ENCODE measurements at places on chromosomes 16 and 17.

GRCh38 chr17:1512351-1512750 lies 4.1 kb downstream of the INPP5K start:
- no peak for DNase-seq

- DNase-seq = no peak
Measured at GRCh38 chr16:53829186-53829747, 125.3 kb downstream of the FTO start.

DNA sequence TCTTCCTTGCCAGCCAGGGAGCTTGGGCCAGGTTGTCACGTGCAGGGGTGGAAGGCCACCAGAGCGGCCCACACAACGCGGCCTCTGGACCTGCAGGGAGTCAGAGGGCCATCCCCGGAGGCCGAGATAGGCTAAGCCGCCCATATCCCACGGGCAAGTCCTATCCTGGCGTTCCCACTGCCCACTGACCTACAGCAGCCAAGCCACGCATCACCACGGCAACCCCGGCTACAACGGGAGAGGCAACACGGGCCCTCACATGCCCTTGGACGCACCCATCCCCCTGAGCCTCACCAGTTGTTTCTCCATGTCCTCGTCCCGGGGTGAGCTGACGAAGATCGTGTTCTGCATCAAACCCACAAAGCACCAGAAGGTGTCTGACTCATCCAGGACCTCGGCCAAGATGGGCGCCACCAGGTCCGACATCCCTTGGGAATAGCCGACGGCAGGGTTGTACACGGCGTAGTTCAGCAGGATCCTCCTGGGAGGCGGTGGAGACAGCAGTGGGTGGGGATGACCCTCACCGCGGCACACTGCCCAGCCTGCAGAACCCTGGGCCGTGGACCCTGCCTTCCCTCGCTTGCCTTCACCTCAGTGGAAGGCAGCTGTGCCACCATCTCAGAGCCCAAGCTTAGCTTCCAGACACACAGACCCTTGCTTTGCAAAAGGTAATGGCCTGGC lies 88.2 kb downstream of the TBC1D16 start:
- DNase-seq = no peak

- no peak for DNase-seq
Measured at GRCh38 chr16:73565925-73566324, 518.0 kb upstream of the ZFHX3 start.

DNA sequence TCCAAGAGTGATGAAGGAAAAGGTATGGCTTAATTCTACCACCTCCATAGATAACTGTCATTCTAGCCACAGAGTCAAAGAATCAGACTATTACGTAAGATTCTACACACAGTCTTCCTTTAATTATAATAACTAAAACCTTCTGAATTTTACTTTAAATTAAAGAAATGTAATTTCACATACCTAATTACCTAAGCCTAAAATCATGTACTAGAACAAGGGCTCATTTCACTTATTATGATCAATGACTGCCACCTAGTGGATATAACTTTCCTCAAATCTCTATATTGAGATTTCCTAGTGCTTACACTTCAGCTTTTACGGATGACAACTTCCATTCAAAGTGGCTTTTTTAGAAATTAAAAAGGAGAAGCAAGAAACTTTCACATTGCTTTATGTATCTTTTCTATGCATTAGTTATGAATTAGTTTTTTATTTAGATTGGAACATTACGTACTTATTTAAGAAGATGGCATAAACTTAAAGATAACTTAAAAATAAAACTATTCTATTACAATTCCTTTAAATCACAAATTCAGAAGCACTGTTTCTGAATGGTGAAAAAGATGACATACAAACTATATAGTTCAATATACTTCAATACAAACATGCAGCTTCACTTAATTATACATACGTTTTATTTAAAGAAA lies 18.2 kb upstream of the ABCA10 start:
- no peak for DNase-seq

DNA sequence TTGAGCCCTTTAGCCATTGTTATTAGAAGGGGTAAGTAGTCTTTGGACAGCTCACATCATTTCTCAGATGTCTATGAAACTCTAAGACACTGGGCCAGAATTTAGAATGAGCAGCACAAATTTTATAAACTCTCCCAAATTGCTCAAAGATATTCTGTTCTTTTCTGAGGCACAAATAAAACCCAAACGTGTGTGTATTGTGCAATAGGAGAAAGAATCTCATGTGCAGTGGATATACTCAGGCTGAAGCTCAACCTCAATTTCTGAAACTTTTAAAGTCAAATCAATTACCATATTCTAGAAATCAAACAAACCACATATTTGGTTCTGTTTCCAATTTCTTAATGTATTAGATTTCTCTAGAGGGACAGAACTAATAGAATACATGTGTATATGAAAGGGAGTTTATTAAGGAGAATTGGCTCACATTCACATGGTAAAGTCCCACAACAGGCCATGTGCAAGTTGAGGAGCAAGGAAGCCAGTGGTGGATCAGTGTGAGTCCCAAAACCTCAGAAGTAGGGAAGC lies 403.6 kb downstream of the RBFOX1 start:
- DNase-seq = no peak

DNA sequence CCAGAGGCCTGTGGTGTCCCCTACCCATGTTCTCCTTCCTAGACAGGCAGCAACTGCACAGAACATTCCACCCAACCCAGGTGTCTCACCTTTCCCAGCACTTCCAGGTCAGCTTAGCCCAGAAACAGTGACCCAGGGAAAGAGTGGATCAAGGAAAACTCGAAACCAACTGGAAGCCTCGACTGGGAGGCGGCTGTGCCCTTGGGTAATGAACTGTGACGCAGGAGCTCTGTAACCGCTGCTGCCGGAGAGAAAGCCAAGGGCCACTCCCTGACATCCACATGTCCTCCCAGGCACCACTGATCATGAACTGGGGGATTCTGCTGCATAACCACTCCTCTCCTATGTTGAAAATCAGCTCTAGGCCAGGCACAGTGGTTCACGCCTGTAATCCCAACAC lies 34.4 kb downstream of the WDR59 start:
- no peak for DNase-seq

- DNase-seq = no peak
Measured at GRCh38 chr17:57609125-57609877, 135.8 kb downstream of the CCDC182 start.

DNA sequence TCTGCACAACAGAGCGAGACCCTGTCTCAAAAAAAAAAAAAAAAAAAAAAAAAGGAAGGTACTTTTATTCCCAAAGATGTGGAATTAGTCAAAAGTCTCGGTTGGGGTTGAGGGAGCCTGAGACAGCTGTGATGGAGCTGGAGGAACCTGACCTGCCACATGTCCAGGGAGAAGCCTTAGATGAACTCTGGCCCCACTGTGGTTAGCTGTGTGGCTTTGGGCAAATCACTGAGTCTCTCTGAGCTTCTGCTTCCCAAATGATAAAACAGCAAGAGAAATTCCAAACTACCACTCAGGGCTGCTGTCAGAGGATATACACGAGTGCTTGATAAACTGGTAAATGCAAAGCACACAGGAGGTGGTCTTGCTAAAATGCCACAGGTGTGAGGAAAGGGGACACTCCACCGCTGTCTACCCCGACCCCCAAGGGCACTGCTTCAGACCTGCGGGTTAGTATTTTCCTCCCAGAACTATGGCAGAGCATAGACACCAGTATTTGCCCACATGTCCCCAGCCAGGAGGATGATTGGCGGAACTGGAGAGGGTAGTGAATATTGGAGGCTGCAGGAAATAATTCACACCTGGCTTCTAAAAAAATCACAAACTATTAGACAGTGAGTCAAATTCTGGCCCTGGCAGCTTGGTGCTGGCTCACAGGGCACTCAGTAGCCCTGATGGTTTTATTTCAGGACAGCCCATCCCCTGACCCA lies 14.7 kb downstream of the DRC3 start:
- no peak for DNase-seq

- no peak for DNase-seq
Measured at GRCh38 chr16:57071831-57072582, 20.4 kb upstream of the CPNE2 start.

- DNase-seq = no peak
Measured at GRCh38 chr17:39218906-39219305, 6.8 kb downstream of the STAC2 start.

- peak; percentile 41 for DNase-seq
Measured at GRCh38 chr17:28717578-28718332, at the start of gene RAB34. TSS of gene RAB34 (minus strand) at chr17:28717868. CDS start at chr17:28717266, 602 bp downstream.

DNA sequence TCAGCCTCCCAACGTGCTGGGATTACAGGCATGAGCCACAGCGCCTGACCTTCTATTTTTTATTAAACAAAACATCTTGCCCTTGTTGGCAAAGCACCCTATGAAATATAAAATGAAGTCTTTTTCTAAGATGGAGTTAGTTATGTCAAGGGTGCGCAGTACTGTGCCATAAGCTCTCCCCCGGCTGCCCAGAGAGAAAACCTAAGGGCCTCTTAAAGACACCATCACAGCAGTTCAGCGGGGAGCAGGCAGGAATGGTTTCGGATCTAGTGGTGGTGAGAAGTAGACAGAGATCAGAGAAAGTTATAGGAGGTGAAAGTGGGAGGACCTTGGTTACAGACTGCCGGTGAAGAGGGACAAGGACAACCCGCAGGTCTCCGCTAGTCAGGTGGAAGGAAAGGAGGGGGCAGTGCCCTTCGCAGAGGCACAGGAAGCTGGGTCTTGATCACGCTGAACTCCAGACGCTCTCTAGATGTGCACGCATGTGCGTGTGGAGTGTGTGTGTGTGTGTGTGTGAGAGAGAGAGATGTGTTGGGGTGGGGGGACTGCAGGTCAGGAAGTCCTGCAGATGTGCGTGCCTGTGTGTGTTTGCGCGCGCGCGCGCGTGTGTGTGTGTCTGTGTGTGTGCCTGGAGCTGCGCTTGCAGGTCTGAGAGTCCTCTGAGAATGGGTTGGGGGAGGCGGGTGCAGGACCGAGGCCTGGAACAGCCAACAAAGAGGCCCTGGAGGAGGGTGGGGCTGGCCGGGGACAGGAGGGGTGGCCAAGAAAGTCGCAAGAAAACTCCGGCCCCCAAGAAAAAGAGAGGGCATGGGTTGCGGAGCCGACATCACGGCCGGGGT lies 748 bp upstream of the CMTM3 start:
- DNase-seq = peak; percentile 56

- no peak for DNase-seq
Measured at GRCh38 chr17:51617986-51618385, 357.6 kb downstream of the UTP18 start.

GRCh38 chr16:29644973-29645693 lies 17.9 kb upstream of the SPN start:
- DNase-seq = no peak

DNA sequence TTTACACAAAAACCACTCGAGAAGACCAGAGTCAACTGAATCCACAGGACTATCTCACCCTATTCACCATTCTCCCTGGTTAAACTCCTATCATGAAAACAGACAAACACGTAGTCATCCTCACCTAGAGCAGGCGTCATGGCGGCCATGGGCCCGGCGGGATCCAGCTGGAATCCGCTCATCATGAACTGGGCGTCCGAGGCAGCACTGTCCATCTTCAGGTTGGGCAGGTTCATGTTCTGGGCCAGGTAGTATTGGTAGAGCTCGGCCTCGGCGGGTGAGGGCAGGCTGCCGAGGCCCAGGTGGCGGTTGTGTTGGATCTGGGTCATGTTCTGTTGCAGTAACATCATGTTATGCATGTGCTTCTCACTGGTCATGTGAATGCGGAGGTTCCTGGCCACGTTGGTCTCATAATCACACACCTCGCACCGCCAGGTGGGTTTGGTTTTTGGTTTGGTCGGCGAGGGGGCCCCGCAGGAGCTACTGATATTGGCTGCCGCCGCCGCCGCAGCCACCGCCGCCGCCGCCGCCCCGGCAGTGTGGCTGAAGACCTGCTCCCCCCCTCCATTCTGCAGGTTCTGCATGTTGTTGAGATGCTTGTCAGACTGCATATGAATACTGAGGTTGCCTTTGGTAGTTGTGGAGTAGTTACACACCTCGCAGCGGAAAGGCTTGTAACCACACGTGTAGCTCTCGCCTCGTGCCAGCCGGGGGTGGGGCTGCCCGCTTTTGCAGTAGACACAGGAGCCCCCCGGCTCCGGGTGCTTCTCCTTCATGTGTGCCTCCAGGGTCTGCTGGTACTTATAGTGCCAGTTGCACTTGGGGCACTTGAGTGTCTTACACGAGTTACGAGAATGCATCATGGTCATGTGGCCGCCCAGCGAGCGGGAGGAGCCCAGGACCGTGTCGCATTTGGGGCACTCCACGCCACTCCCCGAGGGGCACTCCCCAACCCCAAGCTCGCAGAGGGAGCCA lies 90.3 kb downstream of the ZFHX3 start:
- no peak for DNase-seq

- DNase-seq = no peak
Measured at GRCh38 chr17:1422885-1423284, 22.9 kb upstream of the YWHAE start.

DNA sequence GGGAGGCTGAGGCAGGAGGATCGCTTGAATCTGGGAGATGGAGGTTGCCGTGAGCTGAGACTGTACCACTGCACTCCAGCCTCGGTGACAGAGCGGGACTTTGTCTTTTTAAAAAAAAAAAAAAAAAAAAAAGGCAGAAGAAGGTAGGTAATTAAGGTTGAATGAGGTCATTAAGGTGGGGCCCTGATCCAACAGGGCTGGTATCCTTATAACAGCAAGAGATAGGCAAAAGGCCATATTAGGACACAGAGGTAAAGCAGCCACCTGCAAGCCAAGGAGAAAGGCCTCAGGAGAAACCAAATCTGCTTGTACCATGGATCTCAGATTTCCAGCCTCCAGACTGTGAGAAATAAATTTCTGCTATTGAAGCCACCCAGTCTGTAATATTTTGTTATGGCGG lies 60.3 kb downstream of the SPAG9 start:
- DNase-seq = no peak

GRCh38 chr17:46097497-46097896 lies 95.7 kb downstream of the KANSL1 start:
- DNase-seq = no peak

DNA sequence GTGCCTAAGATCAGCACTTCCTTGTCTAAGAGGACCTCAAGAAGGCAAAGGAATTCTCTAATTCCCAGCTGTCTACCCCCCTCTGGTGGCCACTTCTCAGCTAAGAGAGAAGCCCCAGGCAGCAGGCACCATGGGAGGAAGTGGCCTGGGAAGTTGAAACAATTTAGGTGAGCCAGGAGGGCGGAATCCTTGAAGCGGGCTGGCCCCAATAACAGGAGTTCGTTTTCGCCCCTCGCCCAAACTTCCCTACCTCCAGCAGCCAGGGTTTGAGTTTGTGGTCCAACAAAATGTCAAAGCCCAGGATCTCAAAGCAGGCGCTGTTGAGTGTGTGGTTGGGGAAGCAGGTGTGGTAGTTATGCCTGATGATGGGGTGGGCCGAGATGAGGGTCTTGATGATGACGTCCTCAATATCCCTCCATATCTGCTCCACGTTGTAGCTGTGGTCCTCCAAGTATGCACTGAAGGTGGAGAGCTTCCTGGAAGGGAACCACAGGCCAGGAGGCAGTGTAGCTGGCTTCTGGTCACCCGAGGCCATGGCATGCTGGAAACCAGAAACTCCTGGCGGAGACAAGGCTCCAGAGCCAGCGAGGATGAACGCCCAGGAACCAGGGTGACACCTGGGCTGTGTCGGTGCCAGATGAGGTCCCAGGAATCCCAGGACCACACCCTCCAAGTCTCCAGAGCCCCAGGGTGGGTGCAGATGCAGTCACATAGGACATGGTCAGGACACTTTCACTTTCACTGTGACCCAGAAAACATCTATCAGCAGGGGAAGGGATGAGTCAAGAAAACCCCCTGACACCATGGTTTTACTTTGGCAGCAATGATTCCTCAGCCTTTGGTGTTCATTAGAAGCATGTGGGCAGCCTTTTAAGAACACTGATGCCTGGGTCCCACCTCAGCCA lies 25.6 kb downstream of the TTLL6 start:
- no peak for DNase-seq
